ENCODE measurements at places on chromosomes 7 and 10.

DNA sequence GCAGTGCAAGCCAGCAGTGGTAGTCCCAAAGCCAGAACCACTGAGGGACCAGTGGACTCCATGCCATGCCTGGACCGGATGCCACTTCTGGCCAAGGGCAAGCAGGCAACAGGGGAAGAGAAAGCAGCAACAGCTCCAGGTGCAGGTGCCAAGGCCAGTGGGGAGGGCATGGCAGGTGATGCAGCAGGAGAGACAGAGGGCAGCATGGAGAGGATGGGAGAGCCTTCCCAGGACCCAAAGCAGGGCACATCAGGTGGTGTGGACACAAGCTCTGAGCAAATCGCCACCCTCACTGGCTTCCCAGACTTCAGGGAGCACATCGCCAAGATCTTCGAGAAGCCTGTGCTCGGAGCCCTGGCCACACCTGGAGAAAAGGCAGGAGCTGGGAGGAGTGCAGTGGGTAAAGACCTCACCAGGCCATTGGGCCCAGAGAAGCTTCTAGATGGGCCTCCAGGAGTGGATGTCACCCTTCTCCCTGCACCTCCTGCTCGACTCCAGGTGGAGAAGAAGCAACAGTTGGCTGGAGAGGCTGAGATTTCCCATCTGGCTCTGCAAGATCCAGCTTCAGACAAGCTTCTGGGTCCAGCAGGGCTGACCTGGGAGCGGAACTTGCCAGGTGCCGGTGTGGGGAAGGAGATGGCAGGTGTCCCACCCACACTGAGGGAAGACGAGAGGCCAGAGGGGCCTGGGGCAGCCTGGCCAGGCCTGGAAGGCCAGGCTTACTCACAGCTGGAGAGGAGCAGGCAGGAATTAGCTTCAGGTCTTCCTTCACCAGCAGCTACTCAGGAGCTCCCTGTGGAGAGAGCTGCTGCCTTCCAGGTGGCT is 97.7 kb downstream of the TACC2 start:
- DNase-seq: no peak

DNA sequence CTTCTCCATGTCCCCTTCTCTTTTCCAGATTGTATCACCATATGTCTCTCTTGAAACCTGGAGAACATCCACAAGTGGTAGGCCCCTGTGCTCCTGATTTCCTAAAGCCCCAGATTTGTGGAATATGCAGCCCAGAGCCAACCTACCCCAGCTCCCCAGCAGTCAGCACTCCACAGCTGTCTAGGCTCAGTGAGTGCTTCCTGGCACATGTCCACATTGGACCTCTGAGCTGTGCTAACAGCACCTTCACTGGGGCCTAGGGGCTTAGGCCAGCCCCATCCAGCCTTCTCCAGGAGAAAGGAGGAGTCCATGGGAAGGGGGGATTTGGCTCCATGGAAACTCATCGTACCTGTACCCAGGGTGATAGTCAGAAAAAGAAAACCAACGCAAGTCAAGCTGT is 192.7 kb downstream of the FGFR2 start:
- DNase-seq: no peak

- no peak for DNase-seq
Observed at GRCh38 chr10:10623958-10624566, 393.6 kb upstream of the CELF2 start.

GRCh38 chr10:128972036-128972405 is 495.0 kb upstream of the MGMT start:
- DNase-seq: no peak

DNA sequence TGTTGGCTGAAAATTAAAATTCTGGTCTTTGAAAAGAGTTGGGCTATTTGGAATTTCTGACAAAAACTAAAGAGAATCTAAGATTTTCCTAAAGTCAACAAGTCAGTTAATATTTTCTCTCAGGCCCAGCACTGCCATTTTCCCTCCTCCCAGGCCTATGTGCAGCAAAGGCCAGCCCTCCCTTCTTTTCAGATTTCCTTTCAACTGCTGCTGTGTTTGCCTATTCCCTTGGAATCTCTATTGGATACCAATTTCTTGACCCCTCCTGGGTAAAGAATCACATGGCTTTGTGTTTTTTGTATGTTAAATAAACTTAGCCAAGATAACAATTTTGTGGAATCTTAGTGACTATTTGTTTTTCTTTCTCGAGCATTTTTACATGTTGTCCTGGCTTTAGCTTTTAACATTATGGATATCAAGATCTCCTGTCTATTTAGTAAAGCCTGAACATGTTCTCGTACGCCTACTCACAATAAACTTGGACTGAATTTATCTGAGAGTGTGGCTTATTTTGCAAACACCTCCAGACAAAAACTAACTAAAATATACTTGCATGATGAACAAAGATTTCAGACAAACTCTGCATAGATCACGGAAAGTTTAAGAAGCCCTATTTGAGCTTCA is 19.9 kb downstream of the MACC1 start:
- DNase-seq: no peak

DNA sequence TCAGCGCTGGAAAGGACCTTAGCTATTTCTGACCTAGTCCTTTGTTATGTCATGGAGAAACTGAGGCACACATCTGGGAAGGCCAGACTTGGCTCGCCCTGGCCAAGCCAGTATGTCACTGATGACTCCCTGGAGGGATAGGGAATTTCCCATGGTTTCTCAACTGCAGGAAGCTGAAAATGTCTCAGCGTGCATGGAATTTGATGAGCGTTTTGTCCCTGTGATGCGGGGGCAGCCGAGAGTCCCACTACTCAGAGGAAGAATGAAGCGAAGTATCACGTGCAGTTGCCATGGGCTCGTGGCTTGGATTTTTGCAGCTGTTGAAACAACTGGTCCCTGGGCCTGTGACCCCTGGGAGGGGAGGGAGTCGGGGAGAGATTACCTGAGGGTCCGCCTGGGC is 44.8 kb downstream of the CLIP2 start:
- no peak for DNase-seq

- DNase-seq: no peak
Observed at GRCh38 chr7:335358-336148, 45.6 kb downstream of the FOXL3 start.

DNA sequence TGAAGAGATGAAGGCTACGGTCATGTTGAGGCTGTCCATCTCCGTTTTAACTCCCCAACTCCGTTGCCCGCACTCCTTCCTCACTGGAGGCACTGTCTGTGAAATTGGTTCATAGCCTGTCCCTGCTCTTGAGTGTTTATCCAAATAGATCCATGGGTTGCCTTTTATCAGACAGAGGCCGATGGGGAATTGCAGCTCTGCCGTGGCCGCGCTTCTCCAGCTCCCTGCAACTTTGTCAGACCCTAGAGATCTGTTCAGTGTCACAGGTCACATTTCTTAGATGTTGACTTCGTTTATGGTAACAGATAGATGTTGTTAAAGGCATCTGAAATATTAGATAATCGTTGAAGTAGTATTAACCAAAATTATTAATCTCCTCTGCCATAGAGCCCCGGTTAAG is 14.7 kb downstream of the PPP2R2D start:
- no peak for DNase-seq
